ENCODE measurements at places on chromosomes 1 and 21.

DNA sequence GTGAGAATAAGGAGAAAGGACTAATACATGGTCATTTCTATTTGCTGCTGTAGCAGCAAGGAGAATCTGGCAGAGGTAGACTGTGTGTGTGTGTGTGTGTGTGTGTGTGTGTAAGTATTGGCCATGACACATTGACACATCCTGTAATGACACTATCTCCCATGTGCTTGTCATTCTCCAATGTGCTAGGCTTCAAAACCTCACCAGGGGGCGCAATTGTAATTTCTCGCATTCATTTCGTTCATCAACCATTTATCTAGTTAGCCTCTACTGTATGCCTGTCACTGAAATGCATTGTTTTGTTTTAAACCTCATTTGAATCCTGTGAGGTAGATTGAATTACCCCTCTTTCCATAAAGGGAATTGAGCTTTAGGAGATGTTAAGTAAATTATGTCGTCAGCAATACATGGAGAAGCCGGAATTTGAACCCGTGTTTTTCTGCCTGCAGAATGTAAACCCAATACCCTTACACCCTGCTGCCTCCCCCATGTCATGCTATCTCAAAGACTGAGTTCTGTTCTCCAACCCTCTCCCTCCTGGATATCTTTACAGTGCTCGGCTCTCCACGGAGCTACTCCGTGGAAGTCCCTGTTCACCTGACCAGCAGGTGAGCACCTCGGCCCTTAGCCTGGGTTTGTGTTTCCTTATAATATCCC is 100.8 kb downstream of the UCK2 start:
- peak; percentile 54 for DNase-seq

DNA sequence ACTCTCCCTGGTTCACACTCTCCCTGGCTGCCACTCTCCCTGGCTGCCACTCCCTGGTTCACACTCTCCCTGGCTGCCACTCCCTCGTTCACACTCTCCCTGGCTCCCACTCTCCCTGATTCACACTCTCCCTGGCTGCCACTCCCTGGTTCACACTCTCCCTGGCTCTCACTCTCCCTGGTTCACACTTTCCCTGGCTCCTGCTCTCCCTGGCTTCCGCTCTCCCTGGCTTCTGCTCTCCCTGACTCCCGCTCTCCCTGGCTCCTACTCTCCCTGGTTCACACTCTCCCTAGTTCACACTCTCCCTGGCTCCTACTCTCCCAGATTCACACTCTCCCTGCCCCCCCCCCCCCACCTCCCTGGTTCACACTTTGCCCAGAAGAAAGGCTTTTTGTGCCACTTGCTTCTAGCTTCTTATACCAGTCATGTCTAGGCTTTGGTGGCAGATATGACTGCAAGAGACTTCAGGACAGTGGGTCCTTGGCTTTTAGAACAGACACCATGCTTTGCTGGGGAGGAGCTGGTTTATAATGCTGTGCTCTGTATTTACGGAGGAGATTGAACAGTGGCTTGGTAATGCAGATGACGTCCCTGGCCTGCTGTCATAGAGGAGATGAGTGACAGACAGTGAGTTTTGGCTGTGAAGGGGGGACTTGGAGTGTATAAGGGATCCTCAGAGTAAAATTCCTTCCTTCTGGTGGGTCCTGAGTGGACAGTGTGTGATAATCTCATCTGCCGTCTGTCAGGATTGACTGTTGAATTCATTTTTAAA is 17.0 kb downstream of the COQ8A start:
- DNase-seq: no peak

GRCh38 chr1:86515597-86515996 is 31.3 kb upstream of the CLCA4 start:
- no peak for DNase-seq

DNA sequence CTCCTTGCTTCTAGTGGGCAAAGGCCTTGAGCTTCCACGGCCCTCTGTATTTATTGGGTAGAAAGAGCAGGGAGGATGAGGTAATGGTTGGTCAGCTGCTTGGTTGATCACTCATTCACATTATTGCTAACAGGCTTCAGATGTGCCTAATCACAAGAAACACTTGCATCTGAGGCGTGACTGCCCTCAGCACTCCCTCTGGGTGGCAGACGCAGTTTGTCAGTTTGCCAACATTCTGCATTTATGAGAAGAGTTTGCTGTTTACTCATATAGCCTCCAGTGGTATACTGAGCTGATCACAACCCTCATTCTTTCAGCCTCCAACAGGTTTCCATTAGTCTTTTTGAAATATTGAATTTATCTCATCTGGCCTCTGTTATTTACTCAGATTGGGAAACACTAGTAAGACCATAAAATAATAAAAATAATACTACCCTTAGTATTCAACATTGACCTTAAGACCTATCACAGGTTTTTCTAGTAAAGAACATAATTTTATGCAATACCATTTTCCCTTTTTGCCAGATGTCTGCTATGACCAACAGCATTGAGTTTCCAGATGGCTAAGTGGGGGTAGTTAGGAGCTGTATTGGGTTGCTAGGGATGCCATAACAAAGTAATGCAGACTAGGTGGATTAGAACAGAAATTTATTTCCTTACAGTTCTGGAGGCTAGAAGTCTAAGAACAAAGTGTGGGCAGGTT is 53.3 kb downstream of the PTGFR start:
- DNase-seq: no peak

- DNase-seq: no peak
Observed at GRCh38 chr1:180504186-180504585, 1.8 kb upstream of the ACBD6 start.

DNA sequence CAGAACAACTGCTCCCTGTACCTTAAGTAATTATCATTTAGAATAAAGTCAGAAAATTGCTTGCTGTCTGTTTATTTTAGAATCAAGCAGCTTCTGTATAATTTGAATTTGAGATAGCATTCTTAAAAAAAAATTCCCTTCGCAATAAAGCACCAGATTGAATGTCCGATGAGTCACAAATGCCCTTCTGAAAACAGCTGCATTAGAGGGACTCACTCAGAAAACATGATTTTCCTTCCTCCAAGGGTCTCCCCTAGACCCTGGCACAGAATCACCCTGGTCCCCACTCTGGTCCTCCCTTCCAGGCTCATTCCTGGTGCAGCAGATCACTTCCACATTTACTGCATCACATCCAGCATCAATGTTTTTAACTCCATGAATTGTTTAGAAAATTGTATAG is 471.1 kb upstream of the VAMP3 start:
- DNase-seq: no peak

DNA sequence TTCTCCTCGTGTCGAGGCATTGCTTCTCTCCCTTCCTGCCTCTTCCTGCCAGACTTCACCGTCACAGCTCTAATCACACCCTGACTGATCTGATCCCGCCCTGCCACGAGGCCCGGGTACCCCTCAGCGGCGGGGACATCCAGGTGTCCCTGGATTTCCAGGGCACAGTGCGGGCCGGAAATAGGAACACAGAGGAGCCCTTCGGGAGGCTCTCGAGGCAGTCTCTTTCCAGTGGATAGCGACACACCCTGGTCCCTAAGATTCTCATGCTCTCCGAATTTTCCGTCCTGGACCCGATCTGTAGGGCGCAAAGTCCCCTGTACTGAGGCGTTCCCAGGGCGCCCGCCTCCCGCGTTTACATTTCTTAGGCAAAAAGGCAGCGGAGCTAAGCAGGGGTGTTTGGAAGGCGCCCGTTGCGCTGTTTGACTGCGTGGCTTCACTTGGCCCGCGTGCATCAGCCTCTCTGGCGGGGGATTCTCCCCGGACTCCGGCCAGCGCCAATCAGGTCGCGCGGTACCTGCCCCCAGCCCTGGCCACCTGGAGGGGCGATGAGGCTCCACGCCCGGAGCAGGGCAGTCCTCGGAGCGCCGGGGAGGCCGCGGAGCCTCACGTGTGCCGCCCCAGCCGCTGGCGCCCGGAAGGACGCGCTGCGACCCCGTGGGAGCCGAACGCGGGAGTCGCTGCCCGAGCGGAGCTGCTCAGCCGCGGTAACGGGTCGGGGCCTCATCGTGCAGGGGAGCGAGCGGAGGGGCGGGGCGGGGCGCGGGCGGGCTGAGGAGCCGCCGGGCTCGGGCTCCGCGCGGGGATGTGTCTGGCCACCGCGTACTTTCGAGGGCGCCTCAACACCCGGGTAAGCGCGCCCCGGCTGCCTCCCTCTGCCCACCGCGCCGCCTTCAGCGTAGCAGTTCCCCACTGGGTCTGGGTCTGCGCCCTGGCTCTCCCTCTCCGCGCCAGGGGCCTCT is at the start of gene FAM163A:
TSS of gene FAM163A (plus strand) at position 575 of the 962 bp plus-strand sequence. CDS start 69,807 bp downstream, outside the sequence.
- DNase-seq: peak; percentile 50

- no peak for DNase-seq
Observed at GRCh38 chr1:44608141-44608540, 66.1 kb downstream of the TMEM53 start.

DNA sequence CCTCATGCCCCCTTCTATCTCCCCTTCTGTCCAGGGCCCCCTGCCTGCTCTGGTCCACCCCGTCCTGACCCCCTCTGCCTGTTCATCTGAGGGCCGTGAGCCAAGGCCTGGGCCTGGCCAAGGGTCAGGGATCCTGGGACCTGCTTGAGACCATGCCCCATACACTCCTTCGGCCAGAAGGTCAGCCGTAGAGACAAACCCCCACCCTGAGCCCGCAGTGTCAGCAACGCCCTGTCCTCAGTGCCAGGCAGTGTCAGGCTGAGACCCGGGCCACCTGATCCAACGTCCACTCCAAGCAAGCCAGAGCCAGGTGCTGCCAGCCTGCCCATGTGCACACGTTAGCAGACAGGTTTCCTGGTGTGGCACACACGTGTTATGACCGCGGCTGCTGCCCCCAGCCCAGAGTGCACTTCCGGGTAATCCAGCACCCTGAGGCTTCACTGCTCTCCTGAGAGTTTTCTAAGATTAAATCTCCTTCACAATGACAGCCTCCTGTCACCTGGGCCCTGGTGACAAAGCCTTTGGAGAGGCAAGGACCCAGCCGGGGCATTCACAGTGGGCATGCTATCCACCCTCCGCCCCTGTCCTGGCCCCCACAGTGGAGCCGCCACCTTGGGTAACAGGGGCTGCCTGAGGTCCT is 10.1 kb upstream of the SAMD11 start:
- DNase-seq: peak; percentile 31

- DNase-seq: no peak
Observed at GRCh38 chr1:203182387-203182953, 4.0 kb downstream of the CHI3L1 start.

DNA sequence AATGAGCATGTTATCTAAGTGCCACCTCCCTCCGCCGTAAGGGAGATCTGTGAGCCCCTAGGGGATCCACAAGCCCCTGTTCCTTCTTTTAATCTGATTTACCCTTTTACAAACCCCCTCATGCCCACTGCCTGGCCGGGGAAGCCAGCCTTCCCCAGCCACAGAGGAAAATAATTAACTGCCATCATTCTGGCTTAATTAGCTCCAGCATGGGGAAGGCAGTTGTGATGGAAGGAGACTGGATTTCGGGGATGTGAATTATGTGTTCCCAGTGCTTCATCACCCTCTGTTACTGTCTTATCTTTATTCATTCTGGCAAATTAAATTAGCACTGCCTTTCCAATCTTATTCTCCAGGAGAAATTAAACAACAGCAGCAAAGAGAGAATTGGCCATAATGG is 135.8 kb downstream of the PTPRU start:
- DNase-seq: no peak

GRCh38 chr1:15351310-15351709 is 58.4 kb upstream of the EFHD2 start:
- DNase-seq: no peak

DNA sequence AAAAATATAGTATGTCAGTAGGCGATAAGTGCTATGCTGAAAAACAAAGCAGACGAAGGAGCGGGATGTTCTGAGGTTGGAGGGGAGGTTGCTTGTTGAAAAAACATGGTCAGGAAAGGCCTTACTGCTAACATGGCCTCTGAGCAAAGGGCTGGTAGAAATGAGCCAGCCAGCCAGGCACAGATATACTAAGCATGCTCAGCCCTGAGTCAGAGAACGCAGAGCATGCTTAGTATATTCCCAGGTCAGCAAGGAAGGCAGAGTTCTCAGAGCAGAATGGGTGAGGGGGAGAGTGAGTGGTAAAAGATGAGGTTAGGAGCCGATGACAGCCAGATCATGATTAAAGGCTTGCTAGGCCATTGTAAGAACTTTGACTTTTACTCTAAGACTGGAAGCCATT is 36.7 kb downstream of the ZBTB40 start:
- DNase-seq: no peak

DNA sequence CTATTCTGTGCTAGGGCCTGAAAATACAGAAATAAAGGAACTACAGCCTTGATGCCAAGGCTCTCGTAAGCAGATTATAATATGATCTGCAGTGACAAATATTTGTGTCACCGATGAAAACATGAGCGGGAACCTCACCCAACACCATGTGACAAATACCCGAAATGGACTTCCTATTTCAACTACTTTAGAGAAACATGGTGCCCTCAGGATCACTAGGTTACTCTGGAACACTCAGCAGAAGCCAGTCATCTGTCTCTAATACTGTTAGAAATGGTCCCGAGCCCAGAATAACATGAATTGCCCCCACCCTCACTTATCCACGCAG is 463 bp upstream of the VAMP3 start:
- peak; percentile 60 for DNase-seq

DNA sequence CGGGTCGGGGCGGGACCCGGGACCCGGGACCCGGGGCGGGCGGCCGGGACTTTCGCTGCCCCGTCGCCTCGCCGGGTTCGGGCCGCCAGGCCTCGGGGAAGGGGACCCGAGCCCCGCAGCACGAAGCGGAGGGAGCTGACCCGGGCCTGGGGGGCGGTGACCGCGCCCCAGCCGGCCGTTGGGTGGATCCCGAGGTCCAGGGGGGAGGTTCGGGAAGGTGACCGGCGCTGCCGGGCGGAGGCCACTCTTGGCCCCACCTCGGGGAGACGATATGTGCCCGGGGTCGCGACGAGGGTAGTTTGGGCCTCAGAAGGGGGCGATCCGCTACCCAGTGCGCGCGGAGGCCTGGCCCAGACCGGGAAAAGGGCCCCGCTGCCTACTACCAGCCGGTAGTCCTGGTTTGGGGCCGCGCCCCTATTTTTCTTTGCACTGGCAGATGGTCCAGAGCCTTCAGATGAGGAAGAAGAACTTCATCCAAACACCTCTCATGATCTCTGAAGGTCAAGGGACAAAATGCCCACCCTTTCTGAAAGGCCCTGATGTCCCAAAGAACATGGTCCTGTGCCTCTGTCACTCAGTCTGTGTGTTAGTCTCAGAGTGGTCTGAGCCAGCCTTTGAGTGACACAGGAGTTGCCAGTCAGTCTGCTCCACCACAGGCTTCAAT is 766 bp downstream of the AGO4 start:
- no peak for DNase-seq

DNA sequence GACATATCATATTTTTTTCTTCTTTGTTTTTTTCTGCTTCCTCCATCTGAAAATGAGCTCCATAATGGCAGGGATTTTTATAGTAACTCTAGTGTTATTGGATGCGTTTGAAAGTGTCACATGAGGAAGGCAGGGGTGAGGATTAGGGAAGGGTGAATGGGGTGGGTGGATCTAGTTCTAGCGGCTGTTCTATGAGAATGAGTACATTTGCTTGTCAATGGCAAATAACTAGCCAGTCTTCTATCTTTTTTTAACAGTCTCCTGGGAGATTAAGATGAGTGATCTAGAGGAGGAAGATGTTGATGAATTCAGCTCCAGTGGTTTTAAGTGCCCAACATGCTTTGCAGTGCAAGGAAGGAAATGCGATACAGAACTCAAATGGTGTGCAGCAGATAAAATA is 5.8 kb downstream of the OR14I1 start:
- DNase-seq: no peak

- no peak for DNase-seq
Observed at GRCh38 chr1:222234351-222234750, 313.6 kb downstream of the HHIPL2 start.

GRCh38 chr1:224433041-224433691 is 1.4 kb downstream of the WDR26 start:
- peak; percentile 54 for DNase-seq
